ENCODE measurements at places on chromosomes 2 and 18.

- no peak for DNase-seq
Measured at GRCh38 chr2:54634021-54634420, 89.4 kb upstream of the EML6 start.

- DNase-seq = no peak
Measured at GRCh38 chr2:116223912-116224311, 1590.6 kb upstream of the DDX18 start.

GRCh38 chr2:64627860-64628841 lies 25.6 kb downstream of the SERTAD2 start:
- no peak for DNase-seq

GRCh38 chr2:194564422-194564821 lies 1092.6 kb upstream of the SLC39A10 start:
- no peak for DNase-seq

- DNase-seq = no peak
Measured at GRCh38 chr18:54254265-54254758, 15.0 kb upstream of the POLI start.

- no peak for DNase-seq
Measured at GRCh38 chr2:4900861-4901770, 791.1 kb upstream of the SOX11 start.

- peak; percentile 15 for DNase-seq
Measured at GRCh38 chr2:20781656-20782265, 41.1 kb downstream of the LDAH start.

- DNase-seq = no peak
Measured at GRCh38 chr2:42261518-42262195, 92.5 kb downstream of the EML4 start.

DNA sequence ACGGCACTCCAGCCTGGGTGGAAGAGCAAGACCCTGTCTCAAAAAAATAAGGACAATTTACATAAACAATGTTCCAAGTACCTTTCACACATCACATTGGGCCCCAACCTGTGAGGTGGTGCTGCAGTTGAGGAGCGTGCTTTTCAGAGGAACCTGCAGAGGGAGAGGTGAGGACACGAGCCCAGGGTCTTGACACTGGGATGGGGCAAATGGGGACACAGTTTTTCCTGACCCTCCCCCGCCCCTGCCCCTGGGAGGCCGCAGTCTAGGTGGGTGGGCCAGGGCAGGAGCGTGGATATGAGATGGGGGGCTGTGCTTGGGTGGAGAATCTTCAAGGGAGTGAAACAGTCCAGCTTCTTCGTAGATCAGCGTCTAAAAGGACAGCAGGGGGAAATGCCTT lies 112.9 kb downstream of the SEPTIN10 start:
- no peak for DNase-seq

GRCh38 chr2:137405496-137405895 lies 558.8 kb upstream of the HNMT start:
- no peak for DNase-seq

DNA sequence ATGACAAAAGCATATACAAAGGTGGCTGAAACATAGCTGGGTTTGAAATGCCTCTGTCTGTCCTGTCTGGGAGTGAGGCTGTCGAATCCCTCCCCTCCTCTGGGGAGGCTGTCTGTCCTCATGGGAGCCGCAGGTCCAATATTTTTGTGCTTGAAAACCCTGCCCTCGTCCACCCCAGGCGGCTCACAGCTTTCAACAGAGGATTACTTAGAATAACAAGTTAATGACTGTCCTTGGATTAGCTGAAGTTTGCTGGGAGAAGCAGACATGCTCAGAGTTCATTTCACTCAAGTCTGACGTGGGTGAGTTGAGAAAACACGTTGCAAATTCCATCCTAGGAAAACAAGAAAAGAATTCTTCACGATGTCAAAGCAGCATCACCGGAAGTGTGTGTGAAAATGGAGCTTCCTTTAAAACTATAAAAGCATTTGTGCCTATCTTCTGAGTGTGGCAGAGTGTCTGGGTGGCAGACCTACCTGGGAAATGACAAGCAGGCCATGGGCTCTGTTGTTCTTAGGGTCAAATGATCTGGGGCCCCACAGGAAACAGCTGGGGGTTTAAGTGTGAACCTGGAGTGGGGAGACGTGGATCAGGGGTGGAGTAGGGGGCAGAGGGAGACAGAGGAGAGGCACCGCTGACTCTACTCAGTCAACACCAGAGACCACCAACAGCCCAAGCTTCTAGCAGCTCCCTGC lies 77.1 kb downstream of the DDX1 start:
- no peak for DNase-seq

GRCh38 chr18:62634979-62635630 lies 80.2 kb upstream of the PHLPP1 start:
- DNase-seq = no peak

DNA sequence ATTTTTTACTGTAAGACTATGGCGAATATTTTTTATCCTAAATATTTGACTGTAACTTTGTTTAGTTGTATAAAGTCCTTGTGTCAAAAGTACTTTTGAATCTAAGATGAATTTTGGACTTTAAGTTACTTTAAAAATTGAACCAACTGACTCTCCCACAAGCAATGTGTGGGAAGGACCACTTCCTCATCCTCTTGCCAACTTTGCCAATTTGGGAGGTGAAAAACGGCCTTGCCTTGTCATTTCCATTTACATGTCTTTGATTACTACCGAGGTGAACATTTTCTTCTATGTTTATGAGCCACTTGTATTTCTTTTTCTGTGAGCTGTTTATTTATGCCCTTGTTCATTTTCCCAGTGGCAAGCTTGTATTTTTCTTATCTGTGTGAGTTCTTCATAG lies 12.8 kb upstream of the MSGN1 start:
- DNase-seq = no peak

- no peak for DNase-seq
Measured at GRCh38 chr2:25305775-25306174, 36.0 kb downstream of the DNMT3A start.

DNA sequence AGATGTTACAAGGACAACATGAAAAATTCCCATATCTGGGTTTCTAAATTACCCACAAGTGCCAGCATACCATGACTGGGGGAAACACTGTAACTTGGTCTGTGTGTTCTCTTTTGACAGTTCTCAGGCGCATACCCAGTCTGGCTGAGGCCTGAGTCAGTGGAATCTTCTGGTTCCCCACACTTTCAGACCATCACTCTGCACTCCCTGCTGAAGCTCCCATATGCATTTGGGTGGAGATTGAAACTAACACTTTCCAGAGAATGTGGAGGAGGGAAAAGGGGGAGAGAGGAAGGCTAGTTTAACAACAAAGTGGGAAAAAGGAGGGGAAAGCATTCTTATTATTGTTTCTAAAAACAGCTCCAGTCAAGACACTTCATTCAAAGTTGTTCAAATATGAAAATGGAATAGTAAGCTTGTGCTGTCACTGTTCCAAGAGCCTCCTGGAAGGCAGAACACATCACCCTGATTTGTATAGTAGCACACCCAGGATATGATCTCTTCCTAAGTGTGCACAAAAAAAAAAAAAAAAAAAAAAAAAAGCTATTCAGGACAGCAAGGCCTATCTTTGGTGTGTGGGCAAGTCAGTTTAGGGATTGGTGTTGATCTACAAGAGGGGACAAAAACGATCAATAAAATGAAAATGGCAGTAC lies 48.1 kb upstream of the CTIF start:
- no peak for DNase-seq

GRCh38 chr2:121809607-121810006 lies 54.2 kb downstream of the TSN start:
- no peak for DNase-seq

DNA sequence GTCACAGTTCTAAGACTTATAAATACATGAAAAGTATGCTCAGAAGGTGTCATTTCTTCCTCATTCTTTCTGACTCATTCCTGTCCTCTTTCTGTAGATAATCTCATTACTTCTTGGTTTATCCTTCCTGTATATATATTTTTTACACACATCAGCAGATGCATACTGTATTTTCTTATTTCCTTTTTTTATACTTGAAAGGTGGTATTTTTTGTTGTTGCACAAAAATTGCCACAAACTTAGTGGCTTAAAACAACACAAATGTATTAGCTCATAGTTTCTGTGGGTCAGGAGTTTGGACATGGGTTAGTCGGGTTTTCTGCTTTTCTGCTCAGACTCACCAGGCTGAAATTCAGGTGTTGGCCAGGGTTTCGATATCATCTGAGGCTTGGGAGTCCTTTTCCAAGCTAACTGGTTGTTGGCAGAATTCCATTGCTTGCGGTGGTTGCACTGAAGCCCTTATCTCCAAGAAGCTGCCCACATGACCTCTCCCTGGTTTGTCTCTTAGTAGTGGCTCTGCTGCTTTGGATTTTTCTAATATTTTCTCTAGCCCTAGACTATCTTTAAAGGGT lies 162.6 kb downstream of the FMNL2 start:
- DNase-seq = no peak

DNA sequence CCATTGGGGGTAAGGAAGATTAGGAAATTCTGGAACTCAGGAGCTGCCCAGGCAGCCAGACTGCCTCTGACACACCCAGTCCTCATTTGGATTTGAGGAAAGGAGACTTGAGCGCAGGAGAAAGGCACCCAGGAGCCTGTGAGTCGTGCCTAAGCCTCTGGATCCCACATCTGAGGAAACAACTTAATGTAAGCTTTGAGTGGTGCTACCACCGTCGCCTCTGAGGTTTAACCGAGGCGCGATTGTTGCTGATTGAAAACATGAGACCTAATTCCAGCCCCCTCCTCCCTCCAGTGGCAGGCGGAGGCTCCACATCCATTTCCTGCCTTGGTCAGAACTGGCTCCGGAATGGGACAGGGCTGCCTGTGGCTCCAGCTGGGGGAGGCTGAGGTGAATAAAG lies 176.7 kb upstream of the PKDCC start:
- no peak for DNase-seq

DNA sequence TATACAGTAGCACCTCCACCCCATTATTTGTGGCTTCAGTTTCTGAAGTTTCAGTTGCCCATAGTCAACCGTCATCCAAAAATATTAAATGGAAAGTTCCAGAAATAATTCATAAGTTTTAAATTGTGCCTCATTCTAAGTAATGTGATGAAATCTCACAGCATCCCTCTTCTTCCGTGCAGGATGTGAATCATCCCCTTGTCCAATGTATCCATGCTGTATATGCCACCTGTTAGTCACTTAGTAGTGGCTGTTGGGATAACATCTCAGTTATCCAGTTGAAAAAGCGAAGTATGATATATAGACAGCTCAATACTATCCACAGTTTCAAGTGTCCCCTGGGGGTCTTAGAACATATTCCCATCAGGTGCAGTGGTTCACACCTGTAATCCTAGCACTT lies 119.1 kb upstream of the OTX1 start:
- DNase-seq = no peak

- no peak for DNase-seq
Measured at GRCh38 chr2:188202777-188203176, 88.9 kb upstream of the GULP1 start.

DNA sequence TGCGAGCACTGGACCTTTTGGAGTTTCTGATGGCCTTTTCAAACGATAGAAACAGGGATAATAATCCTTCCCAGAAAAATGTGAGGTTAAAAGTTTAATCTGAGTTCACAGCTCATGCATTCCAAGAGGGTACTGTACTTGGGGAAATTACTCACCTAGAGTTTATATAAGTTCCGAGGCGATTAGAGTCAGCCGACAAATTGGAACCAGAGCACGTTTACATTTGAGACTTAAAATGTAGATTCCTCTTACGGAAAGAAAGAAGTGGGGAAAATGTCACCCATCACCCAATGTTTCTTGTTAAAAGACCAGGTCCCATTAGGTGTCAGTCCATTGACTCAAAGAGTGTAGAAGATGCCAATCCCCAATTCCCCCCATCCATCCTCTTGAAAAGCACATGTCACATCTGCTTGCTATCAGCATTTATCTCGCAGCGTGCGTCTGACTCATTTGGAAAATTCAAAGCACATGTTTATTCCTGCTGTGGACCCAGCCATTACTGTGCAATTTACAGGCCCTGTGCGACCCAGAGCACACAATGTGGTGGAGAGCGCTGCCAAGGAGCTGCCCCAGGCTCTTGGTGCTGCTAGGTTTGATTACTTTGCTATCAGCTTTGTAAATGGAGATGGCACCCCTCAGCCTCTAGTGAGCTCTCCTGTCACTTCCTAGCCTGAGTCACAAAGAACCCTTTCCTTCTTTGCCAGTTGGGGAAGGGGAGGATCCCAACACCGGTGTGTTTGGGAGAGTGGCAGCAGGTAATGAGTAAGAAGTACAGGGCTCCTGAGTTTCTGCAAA lies 104.8 kb downstream of the COLEC12 start:
- no peak for DNase-seq

DNA sequence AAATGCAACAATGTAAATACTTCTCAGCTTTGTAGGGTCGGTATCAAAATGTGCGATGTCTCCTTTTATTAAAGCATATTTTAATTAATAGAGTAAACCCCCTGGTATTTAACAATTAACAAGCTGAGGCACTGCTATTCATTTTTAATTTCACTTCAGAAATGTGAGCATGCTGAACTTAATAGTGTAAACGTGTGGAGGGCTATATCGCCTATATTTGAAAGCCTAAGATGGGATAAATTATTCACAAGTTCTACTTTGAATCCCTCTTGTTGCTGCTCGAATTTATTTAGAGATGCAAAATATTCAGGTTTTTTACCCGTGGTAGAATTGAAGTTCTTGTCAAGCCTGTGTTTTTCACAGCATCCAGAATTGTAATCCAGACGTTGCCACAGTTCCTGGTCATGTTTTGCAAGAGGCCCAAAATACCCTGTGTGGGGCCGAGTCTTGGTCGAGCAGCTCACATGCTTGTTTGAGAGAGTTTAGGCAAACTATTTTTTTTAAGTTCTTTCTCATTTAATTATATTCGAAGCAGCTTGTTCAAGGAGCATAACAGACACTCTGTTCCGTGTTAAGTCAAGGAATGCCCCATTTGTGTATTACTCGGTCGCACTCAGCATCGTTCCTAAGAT lies 2.5 kb downstream of the SALL3 start:
- no peak for DNase-seq

- DNase-seq = no peak
Measured at GRCh38 chr2:180359522-180360282, 352.6 kb upstream of the CWC22 start.

GRCh38 chr2:108377815-108378630 lies at the start of gene SULT1C4:
SULT1C4 (plus strand) TSS chr2:108377954; CDS start chr2:108378338, 384 bp downstream.
- no peak for DNase-seq

DNA sequence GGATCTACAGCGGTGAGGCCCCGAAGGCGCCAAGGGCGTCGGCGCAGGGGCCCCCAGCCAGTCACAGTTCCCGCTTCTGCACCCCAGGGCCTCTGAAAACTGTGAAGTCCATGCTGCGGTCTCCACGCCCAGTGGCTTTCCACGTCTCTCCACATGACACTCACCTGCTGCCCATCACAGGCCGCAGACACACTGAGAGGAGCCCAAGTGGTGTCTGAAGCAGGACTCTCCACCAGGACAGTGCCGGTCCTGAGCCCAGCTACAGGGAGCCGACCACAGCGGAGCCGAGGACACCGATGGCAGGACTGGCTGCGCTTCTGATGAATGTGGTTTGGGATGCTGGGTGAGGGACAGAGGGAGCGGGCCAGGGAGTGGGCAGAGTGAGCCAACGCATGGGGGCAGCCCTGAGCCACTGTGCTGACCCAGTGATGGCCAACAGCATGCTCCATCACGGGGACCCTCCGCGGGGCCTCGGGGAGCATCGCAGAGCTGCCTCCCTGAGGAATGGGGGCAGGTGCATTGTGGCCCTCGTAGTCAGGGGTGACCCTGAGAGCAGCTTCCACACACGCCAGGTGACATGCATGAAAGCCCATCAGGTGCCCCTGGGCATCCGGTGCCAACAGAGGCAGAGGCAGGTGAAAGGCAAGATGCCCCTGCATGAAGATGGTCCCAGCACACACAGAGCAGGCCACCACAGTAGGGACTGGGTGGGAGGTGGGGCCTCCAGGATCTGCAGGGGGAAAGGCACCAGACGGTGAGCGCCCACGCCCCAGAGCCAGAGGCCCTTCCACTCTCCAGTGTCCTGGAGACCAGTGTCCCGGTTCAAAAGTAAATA lies 116.6 kb downstream of the HDAC4 start:
- DNase-seq = no peak

Measured in activated CD4-positive, alpha-beta T cell treated with anti-CD3 and anti-CD28 coated beads, Interleukin-2, amount 50 U/mL, for 4 hours (primary cell).